ENCODE measurements at places on chromosomes 2 and 18.

DNA sequence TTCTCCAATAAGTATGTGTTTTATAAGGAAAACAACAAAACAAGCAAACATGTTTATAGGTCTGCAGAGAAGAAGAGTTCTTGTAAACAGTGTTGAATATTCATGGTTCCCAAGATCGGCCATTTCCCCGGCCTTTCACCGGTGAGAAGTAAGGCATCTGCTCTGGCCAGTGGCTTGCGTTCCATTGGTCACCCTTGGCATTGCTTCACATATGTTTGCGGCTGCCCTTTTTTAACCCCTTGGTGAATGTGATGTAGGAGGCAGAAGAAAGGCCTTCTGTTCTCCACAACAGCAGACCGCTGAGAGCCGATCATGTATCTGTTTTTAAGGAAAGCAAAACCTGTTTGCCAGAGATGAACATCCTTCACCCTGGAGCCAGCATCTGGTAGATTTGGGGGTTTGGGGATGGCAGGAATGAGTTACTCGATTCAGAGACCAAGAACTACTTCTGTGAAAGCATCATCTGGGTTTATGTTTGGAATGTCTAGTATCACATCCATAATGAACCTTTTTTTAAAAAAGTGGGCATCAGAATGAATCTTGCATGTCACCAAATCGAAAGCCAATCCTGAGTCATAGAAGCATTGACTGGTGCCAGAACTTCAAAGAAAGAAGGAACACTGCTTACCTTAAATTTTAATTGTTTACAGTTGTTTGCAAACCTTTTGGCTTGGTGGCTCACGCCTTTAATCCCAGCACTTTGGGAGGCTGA, 112.3 kb downstream of the AGAP1 start:
- no peak for DNase-seq

DNA sequence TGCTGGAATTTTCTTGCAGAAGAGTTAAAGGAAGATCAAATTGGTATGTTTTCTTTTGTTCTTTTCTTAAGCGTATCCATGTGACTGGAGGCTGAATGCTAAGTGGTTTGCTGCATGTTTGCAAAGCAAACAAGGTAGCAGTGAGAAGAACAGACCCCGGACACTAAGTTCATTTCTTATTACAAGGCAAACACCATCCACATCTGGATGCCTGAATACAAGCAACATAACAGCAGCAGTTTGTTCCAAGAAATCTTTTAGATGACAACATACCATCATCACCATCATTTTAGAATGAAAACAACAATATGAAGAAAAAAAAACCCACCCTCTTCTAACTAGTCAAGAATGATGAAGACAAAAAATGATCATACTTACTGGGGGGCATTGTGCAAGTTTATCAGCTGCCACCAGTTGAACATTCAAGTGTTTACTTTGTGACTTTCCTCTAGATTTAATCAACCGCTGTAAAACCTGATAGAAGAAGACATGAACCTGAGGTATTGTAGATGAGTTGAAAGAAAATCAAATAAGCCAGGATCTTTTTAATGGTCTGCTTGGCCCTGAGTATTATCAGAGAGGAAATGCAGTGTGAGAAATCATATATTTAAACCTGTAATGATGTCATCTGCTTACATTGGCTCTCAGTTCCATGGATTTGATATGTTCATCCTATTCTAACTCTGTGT, 25.0 kb upstream of the ARL5A start:
- no peak for DNase-seq

- DNase-seq: no peak
These were observed 6.7 kb downstream of the TNFRSF11A start for GRCh38 chr18:62331581-62332356.

GRCh38 chr2:98912221-98912851, 23.7 kb downstream of the CRACDL start:
- no peak for DNase-seq

- no peak for DNase-seq
These were observed 76.3 kb upstream of the WDSUB1 start for GRCh38 chr2:159362816-159363251.

DNA sequence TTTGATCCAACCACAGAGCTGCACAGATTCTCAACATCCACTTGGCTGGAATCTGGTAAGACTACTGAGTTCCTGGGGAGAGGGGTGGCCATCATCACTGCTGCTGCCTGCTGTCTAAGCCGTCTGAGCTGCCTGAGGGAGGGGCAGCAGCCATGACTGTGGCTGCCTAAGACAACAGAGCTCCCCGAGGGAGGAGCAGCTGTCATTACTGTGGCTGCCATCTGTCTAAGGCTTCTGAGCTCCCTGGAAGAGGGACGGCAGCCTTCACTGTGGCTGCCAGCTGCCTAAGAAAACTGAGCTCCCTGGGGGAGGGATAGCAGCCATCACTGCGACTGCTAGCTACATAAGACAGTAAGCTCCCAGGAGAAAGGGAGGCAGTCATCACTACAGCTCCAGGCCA, 584.4 kb downstream of the NR4A2 start:
- DNase-seq: no peak

DNA sequence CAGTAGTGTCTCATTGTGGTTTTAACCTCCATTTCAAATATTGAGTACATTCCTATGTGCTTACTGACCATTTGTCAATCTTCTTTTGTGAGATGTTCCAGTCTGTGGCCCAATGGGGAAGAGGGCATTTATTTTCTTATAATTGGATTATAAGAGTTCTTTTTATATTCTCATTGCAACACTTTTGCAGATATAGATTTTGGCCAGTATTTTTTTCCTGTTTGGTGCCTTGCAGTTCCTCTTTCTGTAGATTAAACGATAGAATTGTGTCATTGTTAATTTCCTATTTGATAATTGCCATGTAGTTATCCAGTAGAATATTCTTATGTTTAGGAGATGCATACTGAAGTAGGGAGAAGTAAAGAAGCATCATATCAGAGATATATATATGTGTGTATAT, 56.4 kb upstream of the CYTIP start:
- DNase-seq: no peak

GRCh38 chr18:79461627-79462026, 65.9 kb downstream of the NFATC1 start:
- DNase-seq: no peak
